ENCODE measurements at places on chromosomes 7 and 10.

- no peak for DNase-seq
These were observed 18.9 kb downstream of the OTUD1 start for GRCh38 chr10:23457632-23458417.

- no peak for DNase-seq
These were observed 198.1 kb upstream of the NFE2L3 start for GRCh38 chr7:25953859-25954258.

DNA sequence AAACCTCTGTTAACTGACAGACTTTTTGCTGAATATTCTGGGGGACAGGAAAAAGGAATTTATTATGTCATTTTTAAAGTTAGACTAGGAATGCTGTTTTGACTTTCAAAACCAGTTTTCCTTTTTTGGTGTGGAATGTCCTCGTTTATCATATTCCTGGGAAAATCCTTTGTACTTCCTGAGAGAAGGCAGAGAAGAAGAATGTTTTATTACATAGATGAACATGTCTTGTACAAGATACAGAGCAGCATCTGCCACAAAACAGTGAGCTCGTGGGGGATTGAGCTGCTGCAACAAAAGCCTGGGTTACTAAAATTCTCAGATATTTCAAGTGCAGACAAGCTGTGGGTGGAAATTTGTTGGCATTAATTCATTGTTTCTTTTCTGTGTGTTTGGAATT, 20.2 kb downstream of the MCU start:
- DNase-seq: no peak

- no peak for DNase-seq
These were observed 147.8 kb upstream of the EEPD1 start for GRCh38 chr7:36005293-36005692.

- no peak for DNase-seq
These were observed 43.6 kb downstream of the PPP1R3A start for GRCh38 chr7:113875224-113875623.

DNA sequence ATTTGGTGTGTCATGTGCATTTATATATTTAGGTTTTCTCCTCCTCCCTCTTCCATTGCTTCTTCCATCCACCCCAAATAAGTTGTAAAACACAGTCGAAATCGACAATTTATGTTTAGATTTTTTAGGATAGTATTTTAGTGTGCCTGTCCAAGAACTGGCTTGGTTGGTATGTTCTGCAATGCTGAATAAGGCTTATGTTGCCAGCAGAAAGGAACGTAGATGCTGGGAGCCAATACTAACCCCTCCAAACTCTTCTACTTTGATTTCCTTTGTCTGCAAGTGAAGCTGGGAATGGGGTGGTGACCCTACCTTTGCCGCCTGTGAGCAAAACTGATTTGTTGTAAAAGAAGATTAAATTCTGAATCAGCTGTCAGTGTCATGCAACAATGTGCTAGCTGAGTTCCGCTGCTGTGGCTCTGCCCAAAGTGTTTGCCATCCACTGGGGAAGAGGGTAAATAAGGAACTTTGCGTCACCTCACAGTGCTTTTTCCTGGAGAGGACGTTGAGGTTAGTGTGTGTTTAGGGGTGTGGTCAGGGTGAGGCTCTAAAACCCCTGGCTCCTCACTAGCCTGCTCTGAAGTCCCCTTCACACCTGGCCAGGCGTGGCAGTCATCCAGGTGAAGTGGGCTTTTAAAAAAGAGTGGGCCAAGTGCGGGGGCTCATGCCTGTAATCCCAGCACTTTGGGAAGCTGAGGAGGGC, 44.4 kb downstream of the TACC2 start:
- DNase-seq: no peak

DNA sequence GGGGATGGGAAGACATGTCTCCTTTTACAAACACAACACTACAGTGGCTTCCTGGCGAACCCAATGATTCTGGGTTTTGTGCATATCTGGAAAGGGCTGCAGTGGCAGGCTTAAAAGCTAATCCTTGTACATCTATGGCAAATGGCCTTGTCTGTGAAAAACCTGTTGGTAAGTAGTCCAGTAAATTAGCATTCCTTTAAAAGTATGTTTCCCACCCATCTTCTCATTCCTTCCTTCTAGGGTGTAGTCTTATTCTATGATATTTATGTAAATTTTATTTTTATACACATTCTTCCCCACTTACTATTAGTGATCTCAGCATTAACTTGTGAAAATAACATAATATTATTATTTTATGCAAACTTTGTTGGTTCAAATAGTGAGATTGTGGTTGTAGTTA, 206.9 kb downstream of the ATRNL1 start:
- no peak for DNase-seq

DNA sequence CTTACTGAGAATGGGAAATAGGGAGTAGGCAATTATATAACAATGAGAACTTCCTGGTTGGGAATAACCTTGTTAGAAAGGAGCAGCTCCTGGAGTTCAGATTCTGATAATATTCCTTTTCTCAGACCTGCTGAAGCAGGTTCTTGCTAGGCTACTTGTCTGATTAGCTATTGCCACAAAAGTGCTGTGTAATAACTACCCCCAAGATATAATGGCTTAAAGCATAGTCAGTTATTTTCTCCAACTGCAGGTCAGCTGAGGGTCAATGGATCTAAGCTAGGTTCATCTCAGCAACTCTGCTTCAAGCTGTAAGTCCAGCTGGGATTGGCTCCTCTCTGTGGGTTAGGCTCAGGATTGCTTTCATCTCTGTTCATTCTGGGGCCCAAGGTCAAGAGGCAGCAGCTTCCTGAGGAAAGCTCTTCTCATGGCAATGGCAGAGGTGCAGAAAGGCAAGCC, 9.4 kb upstream of the CNOT4 start:
- no peak for DNase-seq

DNA sequence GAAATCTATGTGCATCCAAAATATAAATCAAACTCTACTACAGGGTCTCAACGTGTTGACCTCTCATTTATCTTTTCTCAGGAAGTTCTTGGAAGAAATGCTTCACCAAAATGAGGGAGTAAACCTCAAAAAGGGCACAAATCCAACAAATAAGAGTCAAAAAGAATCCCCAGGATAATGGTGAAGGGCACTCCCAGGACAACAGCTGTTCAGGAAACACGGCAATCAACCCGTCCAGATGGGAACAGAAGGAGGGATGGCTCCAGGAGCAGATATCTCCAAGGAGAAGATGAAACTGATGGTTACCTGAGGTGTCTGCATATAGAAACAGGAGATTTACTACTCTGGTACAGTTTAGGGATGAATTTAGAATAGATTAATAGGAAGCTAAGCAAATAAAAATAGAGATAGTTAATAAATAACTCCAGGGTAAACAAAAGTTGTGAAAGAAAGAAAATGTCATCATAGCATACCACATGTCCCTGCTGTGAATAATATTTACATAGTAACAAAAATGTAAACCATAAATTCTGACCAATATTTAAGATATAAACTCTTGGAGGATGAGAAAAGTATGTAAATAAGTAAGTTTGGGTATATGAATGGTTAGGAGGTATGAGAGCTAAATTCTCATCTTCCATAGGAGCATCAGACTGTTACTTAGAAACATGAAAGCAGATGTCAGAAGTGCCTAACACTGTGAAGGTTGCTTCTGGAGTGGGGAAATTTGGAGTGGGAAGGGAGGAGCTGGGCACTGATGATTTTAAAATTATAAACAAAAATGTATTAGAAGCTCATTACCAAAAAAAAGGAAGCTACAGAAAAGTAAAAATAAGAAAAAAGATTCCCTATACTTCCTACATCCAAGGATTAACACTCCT, 237.5 kb upstream of the HPS1 start:
- no peak for DNase-seq

DNA sequence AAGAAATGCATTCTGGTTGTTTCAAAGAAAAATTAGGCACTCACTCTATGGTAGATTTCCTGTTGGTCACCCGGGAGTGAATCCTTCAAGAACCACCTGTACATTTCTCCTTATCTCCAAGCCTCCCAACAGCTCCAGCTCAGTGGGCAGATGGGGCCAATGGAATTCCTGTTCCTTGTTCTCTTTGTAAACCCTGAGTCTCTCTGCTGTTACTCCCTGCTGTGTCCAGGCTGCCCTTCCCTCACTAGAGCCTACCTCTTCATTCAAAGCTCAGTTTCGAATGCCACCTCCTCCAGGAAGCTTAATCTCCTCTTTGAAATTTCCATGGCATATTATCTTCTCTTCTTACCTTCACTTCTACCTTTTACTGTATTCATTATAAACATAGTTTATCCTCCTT, 3.5 kb upstream of the BMPER start:
- DNase-seq: no peak

DNA sequence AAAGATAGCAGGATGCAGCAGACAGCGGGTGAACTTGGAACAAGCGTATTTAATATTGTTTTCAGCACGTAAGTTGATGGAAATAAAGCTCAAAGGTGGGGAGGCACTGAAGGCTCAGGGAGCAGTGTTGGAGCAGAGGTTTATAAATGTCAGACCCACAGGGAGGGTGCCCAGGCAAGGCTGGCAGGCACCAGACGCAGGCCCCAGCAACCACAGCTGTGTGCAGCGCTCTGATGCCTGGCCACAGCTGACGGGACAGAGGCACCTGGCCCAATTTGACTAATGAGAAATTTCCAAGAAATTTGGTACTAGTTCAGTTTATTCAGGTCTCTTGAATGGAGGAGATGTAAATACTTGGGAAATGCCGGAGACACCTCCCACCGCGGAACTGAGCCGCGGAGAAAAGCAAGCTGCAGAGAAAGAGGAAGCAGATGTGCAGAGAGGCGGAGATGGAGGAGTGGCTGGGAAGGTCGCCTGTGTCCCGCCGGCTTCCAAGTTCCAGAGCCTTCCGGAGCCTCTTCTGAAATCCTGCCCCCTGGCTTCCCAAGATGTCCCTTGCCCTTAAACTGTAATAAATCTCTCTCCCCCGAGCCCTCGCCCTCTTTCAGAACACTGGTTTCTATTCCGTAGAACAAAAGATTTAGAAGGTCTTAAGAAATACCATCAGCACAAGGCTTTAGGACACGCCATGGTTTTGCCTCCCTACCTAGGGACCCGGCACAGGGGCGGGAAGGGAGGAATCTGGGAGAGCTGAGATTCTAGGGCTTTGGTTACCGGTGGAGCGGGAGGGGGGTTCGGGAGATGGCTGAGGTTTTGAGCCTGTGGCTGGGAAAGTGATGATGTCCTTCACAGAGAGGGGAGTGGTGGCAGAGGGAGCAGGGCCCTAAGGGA, 38.4 kb upstream of the PLXNA4 start:
- no peak for DNase-seq

- DNase-seq: no peak
These were observed 39.2 kb downstream of the LAMB4 start for GRCh38 chr7:108090791-108091460.

DNA sequence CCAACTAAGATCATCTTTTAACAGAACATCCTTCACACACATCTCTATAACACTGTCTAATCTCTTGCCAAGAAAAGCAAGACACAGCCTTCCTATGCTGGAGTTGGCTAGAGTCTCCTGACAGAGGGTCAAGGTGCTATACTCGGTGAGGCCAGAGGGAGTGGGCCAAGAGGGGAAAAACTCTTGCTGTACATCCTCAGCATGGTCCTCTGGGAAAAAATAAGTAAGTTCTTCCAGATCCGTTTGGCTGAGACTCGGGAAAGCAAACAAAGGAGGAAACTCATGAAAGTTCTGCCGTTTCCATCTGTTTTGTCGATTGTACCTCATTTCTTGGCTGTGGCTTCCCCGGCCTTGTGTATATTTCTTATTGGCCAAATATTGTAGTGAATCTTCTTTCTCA, 33.9 kb downstream of the VWDE start:
- DNase-seq: no peak

DNA sequence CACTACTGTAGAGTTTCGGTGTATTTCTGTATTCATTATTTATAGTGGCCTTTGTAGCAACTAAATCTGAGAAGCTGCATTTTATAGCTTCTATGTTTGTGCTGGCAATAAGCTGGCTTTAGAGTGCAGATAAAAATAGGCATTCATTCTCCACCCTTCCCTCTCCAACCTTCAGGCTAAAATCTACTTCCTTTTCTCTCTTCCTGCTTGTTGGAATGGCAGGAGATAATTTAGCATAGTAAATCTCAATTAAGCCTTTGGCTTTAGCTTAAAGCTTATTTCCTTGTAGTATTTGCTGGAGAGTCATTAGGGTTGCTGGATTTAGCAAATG, 58.5 kb downstream of the CPVL start:
- no peak for DNase-seq

- DNase-seq: no peak
These were observed 234.0 kb upstream of the SP8 start for GRCh38 chr7:21020667-21021066.

- DNase-seq: no peak
These were observed 2.1 kb downstream of the CASP7 start for GRCh38 chr10:113681533-113682470.

GRCh38 chr7:40865441-40866233, 730.8 kb downstream of the SUGCT start:
- DNase-seq: no peak

- DNase-seq: no peak
These were observed 4.7 kb downstream of the ZNF503 start for GRCh38 chr10:75396631-75397495.

- no peak for DNase-seq
These were observed 7.7 kb downstream of the ZPBP start for GRCh38 chr7:50085344-50085743.

DNA sequence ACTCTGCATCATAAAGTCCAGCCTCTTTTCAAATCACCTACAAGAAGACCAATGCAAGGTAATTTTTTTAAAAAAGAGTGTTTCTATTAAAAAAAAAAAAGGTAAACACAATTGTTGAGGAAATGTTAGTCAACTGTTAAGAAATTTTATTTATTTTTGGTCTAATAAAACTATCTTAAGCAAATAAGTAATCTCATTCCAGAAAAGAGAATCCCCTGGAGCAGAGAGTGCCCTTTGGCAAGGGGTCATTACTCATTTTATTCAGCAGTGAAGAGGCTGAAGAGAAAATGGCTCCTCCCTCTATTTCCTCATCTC, 63.4 kb upstream of the GSDME start:
- DNase-seq: no peak

GRCh38 chr7:150569245-150569955, 2.2 kb downstream of the GIMAP4 start:
- DNase-seq: no peak

- no peak for DNase-seq
These were observed 139.0 kb upstream of the FZD8 start for GRCh38 chr10:35780970-35781642.

GRCh38 chr7:51316262-51316665, 345 bp downstream of the COBL start:
- no peak for DNase-seq

GRCh38 chr7:27215356-27215755, 15.5 kb upstream of the HOXA13 start:
- no peak for DNase-seq

GRCh38 chr10:125213541-125214282, 53.3 kb upstream of the CTBP2 start:
- DNase-seq: no peak

- DNase-seq: no peak
These were observed 29.4 kb downstream of the LSMEM1 start for GRCh38 chr7:112510001-112510742.

GRCh38 chr7:159098811-159099655, 45.6 kb downstream of the VIPR2 start:
- peak; percentile 34 for DNase-seq

GRCh38 chr10:34746094-34746493, 69.0 kb downstream of the PARD3 start:
- DNase-seq: no peak

GRCh38 chr7:70504254-70504653, 627.7 kb upstream of the GALNT17 start:
- DNase-seq: no peak

Data from activated effector memory CD4-positive, alpha-beta T cell treated with anti-CD3 and anti-CD28 coated beads, Interleukin-2, amount 50 U/mL, for 16 hours (primary cell).